HAP-1 (cell line): ENCODE measurements at places on chromosomes 13 and 19.
A peak's percentile ranks its signal among the peaks of the same experiment; 100 is the strongest.

- DNase-seq, result peak; percentile 48
Measured at GRCh38 chr13:111382877-111383276, 62.4 kb downstream of the TEX29 start.

DNA sequence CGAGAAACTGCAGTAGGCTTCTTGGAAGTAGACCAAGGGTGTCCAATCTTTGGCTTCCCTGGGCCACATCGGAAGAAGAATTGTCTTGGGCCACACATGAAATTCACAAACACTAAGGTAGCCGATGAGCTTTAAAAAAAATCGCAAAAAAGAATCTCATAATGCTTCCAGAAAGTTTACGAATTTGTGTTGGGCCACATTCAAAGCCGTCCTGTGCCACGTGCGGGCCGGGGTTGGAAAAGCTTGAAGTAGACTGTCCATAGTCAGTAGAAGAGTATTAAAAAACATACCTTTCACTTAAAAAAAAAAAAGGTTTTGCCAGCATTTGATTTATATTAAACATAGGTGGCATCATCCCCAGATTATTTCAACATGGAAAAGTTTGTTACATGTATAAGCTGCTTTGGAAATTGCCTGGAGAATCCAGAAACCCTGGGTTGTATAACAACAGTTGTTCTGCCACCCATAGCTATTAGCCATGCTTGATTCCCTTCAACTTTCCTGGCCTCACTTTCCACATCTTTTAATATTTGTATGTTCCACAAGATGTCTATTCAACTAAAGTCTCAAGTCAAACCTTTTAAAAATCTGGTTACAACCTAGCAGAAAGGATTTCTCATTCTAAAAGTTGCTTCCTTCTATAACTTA is 1.0 kb downstream of the IFT88 start:
- DNase-seq, result no peak

DNA sequence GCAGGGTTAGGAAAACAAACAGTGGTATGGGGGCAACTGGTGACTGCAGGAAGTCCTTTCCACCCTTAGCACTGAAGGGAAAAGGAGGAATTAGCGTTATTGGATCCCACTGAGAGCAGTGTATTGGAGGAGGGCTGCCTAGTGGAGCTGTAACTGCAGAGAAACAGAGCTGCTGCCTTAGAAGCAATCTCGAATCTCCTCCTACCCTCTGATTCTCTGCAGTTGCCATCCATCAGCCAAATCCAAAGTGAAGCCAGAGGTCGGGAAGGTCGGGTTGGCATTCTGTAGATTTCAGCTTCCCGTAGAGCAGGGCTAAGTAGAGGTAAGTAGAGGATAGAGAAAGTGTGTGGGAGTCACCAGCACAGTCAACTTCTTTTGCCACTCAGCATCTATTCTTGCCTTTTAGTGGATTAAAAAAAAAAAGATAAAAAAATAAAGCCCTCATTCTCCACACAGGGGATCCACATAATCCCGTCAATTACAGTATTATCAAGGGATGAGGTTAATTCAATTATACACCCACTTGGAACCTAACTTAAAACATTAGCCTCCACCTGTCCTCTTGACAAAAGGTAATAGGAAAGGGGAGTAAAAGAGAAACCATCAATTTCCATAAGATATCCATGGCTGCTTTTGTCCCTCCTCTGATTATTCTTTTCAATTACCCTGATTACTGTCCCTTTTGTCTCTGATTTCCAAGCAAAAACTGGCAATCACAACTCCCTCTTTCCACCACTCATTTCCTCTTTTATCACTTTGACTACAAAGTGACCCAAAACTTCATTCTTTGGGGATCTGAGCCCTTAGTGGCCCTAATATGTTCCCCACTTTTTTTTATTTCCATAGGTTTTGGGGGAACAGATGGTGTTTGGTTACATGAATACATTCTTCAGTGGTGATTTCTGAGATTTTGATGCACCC is 234.7 kb downstream of the RBM26 start:
- no peak for DNase-seq

GRCh38 chr19:4406626-4407025 is 4.2 kb downstream of the CHAF1A start:
- DNase-seq, result no peak

- DNase-seq, result no peak
Measured at GRCh38 chr19:29798774-29799497, 12.9 kb upstream of the CCNE1 start.

- DNase-seq, result peak; percentile 83
Measured at GRCh38 chr13:39451301-39451700, 151.7 kb downstream of the LHFPL6 start.

DNA sequence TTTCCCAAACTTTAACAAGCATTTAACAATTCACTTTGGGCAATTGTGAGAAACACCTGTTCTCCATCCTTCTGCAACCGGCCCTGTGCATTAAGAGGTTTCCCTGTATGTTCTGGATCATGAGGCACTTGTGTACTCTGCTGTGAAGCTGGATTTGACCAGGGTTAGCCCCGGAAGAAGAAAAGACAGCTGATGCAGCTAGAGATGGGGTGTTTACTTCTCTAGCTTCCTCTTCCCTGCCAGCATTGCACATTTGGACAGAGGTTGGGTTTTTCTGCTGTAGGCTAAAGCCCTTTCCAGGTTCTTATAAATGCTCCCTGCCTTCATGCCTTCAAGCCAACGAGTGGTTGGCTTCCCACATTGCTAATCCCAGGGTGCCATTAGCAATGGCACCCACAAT is 20.9 kb downstream of the MBD3L2B start:
- DNase-seq, result no peak

DNA sequence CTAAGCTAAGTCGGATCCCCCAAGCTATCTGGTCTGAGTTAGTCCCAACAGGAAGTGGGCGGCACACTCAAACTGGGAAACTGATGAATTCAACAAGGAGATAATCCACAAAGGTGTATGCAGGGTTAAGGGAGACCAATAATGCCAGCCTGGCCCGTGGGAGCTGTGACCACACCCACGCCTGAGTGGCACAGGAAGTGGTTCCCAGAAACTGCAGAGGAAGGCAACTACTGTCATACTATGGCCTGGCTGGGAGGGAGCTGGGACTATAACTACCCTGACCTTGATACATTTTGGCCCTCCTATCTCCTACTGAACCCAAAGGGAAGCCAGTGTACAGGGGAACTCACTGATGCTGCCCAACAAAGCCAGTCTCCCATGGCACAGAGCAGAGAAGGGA is 85.5 kb upstream of the TDRD3 start:
- no peak for DNase-seq

DNA sequence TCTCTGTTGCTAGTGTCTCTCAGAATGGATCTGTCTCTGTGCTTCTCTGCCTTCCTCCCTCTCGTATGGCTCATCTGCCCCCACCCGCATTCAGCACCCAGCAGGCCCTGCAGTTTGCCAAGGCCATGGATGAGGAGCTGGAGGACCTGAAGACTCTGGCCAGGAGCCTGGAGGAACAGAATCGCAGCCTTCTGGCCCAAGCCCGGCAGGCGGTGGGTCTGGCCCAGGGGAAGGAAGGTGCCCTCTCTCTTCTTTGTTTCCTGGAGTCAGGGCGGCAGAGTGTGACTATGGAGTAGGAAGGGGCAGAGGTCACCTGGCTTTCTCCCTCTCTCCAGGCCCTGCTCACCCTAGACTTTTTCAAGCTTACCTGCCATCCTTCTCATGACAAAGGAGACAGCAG is 10.9 kb downstream of the KASH5 start:
- DNase-seq, result no peak
